ENCODE measurements at places on chromosomes 5 and 9. TPM values are rescaled to one million over a fixed set of nuclear protein-coding genes. Genes with fewer than 3 reads are reported as not detected.

RMND5B gene
- polyA plus RNA-seq = 48.2 TPM

RABGAP1 gene
- 73.1 TPM for polyA plus RNA-seq

TMEM252 gene
- polyA plus RNA-seq = not detected

PITX1 gene
- polyA plus RNA-seq = not detected

CMYA5 gene
- 0.30 TPM for polyA plus RNA-seq

F12 gene
- 1.4 TPM for polyA plus RNA-seq

CATSPER3 gene
- 0.80 TPM for polyA plus RNA-seq

MYORG gene
- 1.0 TPM for polyA plus RNA-seq

ALDH1B1 gene
- polyA plus RNA-seq = 5.8 TPM

TRIO gene
- polyA plus RNA-seq = 168 TPM

KCTD16 gene
- 7.2 TPM for polyA plus RNA-seq

BNC2 gene
- 1.2 TPM for polyA plus RNA-seq

OSTF1 gene
- 8.8 TPM for polyA plus RNA-seq

SLCO6A1 gene
- not detected for polyA plus RNA-seq

MARCOL gene
- not detected for polyA plus RNA-seq

Measured in neural cell (in vitro differentiated cells).